Amniotic stem cell (primary cell): ENCODE measurements at places on chromosomes 7 and 10.

GRCh38 chr10:119478111-119478802, 64.3 kb downstream of the RGS10 start:
- DNase-seq, result no peak

- no peak for DNase-seq
These were observed 91.0 kb downstream of the SEMA3D start for GRCh38 chr7:85095806-85096205.

DNA sequence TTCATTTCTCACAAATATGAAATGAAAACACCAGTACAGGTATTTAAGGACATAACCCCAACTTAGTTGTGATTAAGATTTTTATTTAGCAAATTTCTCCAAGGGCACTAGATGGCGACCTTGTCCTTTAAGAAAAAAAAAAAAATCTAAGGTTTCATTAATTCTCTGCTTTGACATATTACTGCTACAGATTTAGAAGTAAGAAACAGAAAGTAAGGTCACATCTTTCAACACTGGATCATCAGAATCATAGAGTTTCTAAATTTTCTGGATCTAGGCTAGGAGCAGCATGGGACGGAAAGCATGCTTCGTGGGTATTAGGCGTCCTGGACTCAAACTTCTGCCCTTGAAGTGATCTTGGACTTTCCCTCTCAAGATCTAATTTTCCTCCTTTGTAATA, 85.5 kb upstream of the PRKG1 start:
- DNase-seq, result no peak

GRCh38 chr7:441684-442421, 77.8 kb downstream of the PDGFA start:
- DNase-seq, result no peak

GRCh38 chr10:3526727-3527501, 258.1 kb downstream of the KLF6 start:
- DNase-seq, result peak; percentile 62

GRCh38 chr7:28484606-28484935, 72.3 kb downstream of the CREB5 start:
- no peak for DNase-seq

DNA sequence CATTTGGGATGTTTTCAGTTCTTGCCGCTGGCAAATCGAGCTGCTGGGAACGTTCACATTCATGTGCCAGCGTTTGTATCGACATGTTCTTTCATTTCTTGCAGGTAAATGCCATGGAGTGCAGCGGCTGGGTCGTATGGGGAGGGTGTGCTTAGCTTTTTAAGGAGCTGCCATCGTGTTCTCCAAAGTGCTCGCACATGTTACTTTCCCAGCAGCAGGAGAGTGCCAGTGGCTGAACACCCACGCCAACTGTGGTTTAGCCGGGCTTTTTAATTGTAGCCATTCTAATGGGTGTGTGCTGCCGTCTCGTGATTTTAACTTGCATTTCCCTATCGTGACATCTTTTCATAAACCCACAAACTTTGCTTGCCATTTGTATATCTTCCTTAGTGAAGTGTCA, 11.6 kb upstream of the BNIP3 start:
- DNase-seq, result no peak

- DNase-seq, result no peak
These were observed 26.6 kb downstream of the FAM3C start for GRCh38 chr7:121369462-121369861.

DNA sequence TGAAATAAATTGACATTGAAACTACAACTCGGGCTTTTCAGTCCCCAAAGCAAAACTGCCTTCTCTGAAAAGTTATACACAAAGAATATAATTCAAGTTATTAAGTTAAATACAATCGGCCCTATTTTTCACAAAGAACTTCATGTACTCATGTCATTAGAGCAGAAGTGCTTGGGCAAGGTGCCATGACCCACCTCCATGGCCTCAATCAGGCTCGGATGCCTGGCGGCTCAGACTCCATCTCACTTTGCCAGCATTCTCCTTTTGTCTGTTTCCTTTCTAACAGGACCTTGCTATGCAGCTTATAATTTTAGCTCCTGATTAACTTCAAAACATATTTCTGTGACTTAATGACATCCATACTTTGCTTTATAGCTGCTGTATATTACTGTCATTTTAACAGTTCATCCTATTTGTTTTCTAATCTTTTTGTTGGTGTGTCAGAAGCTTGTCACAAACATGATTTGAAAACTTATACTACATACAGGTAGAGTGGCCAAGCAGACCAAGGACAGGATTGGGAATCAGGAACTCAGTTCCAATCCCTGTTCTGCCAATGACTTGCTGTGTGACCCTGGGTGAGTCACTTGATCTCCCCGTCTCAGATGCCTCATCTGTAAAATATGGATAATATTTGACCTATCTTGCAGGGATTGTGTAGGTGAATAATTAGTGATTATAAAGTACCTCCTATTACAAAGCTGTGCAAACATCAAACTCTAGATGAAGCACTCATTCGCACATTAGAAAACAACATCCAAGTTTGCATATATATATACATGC, 60.8 kb upstream of the ITGA8 start:
- no peak for DNase-seq

DNA sequence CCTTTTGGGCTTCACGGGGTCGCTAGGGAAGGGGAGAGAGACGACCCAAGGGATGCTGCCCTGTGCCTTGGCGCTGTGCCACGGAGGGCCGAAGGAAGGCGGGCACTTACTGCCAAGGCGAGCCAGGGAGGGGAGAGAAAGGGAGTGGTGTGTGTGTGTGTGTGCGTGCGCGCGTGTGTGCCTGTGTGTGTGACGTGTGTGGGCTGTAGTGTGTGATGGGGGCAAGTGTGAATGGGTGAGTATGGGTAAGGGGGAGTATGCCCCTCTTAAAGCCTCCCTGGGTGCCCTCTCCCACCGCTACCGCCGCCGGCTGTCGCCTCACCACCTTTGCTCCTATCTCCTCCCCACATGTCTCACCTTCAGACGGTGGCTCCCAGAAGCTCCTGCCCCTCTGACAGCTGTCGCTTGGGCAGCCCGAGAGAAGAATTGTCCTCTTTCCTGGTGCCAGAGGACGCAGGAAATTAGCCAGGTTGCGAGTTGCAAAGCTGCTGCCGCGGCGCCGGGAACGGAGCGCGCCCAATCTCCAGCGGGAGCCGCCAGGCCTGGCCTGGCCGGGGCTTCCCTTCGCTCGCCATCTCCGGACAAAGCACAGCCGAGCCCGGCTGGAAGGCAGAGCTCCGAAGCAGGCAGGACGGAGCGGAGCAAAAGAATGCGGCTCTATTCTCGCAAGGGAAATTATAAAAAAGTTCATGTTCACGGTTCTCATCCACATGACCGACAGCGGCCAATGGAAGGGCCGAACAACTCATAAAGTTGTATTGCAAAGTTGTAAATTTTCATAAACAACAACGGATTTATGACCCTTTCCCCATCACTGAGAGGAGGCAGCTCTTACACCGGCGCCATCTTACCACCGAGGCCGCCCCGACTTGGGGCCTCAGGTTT, at the start of gene HOXA3:
TSS of gene HOXA3 (minus strand) at position 653 of the 885 bp plus-strand sequence. CDS start 41,943 bp downstream, outside the sequence.
- no peak for DNase-seq

DNA sequence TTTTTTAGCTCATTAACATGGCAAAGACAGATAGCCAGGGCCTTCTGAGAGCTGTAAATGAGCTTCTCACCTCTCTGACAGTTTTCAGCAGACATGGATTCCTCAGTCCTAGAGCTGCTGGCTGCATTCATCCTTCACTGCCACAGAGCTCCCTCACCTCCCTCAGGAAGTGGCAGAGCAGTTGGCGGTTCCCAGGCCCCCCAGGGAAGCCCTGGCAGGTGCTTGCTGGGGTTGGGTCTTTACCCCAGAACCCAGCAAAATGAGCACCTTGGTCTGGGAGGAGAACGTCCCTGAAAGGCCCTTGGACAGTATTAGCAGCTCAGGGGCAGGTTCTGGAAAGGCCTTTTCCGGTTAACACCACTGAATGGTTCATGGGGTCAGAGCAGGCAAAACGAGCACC, 288.0 kb downstream of the PTPRN2 start:
- DNase-seq, result no peak

DNA sequence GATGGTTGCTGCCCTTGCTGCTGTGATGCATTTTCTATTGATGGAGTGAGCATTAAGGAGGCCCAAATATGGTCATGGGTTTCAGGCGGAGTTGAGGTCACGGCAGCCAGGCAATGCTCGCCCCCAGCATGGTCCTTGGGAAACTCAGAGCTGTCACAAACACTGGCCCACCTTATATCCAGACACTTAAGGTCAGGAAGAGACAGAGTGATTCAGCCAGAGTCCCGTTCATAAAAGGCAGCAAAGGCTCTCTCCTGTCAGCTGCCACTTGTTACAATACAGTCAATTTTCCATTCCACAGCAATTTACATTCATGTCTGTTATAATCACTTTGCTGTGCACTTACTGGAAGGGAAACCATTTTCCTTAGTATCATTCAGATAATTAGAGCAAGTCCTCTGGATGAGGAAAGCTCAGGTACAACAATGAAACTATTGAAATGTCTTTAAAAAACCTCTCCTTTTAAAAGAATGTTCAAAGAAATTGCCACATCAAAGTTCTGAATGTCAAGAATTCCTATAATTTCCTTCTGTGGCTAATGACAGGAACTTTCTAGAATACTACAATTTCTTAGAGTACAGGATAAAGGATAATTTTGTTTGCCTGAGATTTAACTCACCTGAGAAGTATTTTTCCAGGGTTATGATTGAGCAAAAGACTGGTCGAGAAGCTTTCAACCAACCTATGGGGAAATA, 14.8 kb upstream of the ANKRD1 start:
- DNase-seq, result no peak

DNA sequence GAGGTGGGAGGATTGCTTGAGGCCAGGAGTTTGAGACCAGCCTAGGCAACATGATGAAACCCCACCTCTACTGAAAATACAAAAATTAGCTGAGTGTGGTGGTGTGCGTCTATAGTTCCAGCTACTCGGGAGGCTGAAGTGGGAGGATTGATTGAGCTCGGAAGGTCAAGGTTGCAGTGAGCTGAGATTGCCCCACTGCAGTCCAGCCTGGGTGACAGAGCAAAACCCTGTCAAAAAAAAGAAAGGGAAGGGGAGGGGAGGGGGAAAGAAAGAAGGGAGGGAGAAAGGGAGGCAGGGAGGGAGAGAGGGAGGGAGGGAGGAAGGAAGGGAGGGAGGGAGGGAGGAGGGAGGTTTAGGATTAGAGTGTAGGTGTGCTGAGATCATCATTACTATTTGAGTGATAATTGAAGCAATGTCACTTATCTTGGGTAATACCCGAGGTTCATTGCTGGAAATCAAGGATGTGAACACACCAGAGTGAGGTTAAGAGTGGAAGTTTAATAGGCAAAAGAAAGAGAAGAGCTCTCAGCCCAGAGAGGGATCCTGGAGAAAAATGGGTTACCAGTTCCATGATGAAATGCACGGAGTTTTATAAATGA, 27.6 kb downstream of the VCL start:
- DNase-seq, result no peak

DNA sequence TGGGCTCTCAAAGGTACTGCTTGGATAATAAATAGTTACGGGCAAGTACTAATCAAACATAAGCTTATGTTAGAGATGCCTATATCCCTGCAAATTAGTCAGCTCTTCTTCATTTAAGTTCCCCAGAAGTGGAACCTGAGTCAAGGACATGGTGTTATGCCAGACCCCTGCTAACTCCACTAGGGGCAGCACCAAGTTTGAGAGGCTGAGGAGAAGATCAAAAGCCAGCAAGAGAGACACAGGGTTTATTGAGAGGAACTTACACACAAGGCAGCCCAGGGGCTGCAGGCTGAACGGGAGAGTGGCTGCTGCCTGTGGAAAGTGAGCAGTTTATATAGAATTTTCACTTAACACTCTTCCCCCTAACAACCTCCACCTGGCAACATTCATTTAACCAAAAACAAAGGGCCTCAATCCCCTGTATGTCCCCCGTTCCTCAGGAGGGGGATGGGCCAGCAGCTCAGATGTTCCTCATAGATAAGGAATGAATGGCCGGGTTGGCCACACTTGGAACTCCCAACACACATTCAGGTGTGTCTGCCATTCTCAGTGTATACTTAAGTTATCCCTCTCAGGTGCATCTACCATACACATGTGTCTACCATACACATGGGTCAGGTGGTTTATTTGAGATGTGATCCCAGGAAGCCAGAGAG, 62.6 kb upstream of the GHITM start:
- no peak for DNase-seq

DNA sequence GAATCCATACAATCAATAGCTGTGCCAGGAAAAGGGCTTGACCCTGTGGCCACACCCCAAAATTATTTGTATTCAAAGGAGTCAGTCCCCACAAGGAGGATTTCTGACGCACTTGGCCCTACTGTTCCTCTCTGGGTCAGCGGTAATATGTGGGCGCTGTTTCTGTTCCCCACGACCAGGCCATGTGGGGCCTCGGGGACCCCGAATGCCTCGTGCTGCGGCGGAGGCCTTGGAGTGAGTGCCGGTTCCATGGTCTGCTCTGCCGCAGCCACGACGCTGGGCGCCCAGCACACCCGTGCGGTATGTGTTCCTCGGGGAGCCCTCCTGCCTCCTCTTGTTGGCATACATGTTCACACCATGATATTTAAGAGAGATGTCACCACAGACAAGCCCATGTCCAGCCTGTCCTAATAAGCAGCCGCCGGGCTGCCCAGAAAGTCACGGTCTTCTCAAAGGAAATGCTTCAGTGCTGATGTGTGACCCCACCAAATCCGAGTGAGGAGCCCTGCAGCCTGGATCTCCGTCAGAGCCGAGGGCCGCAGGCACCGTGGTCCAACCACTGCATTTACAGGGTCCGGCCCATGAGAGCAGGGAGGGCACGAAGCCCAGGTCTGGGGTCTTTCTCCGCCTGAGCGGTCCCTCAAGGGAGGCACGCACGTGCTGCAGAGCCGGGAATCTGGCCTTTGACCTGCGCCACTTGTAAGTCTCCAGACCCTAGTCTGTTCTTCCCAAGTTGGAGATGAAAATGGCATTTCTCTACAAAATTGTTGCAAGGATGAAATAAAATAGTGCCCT, 36.0 kb downstream of the EN2 start:
- no peak for DNase-seq

DNA sequence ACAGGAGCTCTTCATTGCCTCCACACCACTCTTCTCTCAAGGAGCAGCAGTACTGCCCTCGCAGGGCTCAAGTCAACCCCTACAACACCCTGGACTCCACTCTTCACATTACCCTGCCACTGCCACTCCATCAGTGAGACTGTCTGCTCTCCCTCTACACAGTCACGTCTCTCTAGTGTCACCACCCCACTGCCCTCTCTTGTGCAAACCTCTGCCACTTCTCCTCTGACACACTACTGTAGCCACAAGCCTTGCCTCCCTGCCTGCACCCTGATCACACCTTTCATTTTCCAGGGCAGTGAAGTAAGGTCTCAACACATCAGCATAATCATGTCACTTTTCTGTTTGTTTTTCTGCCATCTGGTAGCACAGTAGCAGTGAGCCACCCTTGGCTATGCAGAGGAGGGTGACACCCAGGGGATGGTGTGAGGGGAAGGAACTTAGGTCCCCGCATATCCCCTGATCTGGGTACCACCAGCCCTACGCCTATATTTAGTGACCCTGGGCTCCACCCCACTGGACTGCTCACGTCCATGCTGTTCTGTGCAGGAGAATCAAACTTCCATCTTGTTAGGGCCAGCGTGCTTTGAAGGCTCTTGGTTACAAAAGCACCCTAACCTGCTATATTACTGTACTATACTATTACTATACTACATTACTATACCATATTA, 1.6 kb downstream of the C10orf143 start:
- no peak for DNase-seq

GRCh38 chr10:33862536-33863105, 528.2 kb upstream of the NRP1 start:
- no peak for DNase-seq
